Brain microvascular endothelial cell (primary cell): ENCODE measurements at places on chromosomes 3 and 15.
A peak's percentile ranks its signal among the peaks of the same experiment; 100 is the strongest.

- DNase-seq = no peak
These were observed 72.1 kb upstream of the ACAD9 start for GRCh38 chr3:128807186-128807830.

DNA sequence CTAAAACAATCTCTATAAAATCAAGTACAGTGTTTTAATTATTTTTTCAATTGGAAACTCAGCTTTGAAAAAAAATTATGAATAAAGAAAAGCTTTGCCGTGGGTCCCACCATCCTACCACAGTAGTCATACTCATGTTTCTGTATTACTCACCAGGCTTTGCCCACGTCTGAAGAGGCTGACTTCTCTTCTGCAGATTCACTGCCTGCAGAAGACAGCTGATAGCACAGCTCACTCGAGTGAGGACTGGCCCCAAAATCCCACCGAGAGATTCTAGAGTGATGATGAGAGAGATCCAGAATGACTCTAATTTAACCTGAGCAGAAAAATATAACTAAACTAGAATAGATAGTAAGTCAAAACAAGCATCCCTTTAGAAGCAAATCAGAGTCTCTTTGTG is 11.9 kb downstream of the C2CD4B start:
- DNase-seq = no peak

GRCh38 chr3:171956181-171956683 is 83.1 kb upstream of the FNDC3B start:
- DNase-seq = no peak

DNA sequence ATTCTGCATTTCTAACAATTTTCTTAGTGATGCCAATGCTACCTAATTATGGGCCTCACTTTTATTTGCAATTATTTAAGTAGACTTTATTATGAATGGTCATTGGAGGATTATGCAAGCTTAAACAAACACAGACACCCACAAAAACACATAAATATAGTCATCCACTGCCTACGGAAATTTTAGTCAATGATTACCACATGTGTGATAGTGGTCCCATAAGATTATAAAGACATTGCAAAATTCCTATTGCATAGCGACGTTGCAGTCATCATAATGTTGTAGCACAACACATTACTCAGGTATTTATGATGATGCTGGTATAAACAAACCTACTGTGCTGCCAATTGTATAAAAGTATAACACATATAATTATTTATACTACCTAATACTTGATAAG is 247.8 kb upstream of the ALCAM start:
- peak; percentile 12 for DNase-seq

DNA sequence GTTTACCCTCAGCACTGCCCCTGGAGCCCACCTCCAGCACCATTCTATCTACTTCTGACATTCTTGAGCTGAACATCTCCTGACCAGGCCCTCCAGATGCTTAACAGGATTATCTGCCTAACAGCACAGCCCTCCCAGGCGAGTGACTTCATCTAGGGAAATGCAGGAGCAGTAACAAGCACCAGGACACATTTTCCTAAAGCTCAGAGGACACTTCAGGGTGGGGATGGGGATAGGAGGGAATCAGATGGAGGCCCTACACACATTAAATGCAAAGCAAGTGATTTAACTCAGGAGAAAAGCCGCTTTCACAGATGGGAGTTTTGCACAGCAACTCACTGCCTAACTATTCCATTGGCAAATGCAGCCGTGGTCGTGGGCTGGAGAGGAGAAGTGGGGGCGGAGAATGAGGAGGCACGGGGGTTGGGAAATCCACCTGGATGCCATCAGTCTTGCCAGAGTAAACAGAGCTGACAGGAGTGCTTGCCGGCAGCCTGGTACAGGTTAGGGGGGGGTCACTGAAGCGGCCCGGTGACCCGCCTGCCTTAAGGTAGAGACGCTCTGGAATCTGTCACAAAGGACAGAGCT is 21.3 kb upstream of the BNC1 start:
- DNase-seq = no peak

DNA sequence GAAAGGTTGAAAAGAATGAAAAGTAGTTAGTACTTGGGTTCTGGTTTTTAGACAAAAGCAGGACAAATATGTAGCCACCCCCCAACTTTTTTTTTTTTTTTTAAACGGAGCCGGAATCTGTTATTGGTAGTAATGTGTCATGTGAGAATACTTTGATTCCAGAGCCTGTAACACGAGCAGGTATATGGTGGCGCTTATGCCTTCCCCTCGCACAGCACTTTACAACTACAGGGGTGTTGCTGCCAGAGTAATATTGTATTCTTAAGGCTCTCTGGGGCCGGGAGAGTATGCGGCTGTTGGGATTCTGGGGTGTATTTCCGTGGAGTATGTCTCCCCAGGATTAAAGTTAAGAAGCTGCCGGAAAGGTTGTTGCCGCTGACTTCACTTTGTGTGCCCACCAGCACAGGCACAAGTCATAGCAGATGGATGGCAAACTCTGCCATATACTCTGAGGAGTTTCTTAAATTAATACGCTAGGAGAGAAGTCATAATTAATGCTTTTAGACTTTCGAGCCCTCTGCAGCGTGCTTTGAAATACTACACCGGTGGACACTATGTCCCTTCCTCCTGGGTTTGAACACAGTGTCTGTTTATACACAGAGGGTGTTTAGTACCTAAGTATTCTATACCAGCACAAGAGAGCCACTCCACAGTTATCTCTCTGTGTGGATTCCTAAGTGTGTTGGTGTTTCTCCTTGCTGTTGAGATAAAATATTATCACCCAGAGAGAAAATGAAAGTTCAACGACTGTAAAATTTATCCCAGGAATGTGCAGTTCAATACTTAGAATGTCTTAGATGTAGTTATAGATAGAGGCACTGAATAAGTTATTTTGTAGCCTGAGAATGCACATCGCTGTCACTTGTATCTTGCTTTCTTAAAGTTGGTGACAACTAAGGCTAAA is 1.4 kb downstream of the MBNL1 start:
- DNase-seq = peak; percentile 51

GRCh38 chr3:108122276-108122675 is 31.4 kb upstream of the CD47 start:
- no peak for DNase-seq

- peak; percentile 47 for DNase-seq
These were observed 6.9 kb upstream of the RPL35A start for GRCh38 chr3:197942956-197943556.

- no peak for DNase-seq
These were observed 489.9 kb downstream of the SOX2 start for GRCh38 chr3:182201456-182202168.

DNA sequence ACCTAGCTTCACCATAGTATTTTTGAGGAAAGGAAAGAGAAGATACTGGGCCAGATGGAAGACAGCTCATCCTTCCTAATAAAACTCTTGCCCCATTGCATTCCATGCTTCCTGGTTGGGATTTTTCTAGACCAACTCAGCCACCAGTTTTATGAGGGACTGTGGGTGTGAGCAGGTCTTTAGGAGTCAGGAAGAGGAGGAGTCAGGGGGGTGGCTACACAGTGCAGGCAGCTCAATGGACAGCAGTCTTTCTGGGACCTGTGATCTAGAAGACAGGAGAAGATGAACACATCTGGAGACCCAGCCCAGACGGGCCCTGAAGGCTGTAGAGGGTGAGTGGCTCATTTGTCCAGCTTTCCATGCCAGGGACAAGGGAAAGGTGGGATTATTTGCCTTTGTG is at the start of gene NOX5:
Gene NOX5, plus strand, starts transcription at position 242 of the 400 bp plus-strand sequence. Its CDS starts 41 bp downstream, at position 283.
- no peak for DNase-seq

GRCh38 chr15:68795298-68795848 is 25.3 kb downstream of the ANP32A start:
- DNase-seq = peak; percentile 82

DNA sequence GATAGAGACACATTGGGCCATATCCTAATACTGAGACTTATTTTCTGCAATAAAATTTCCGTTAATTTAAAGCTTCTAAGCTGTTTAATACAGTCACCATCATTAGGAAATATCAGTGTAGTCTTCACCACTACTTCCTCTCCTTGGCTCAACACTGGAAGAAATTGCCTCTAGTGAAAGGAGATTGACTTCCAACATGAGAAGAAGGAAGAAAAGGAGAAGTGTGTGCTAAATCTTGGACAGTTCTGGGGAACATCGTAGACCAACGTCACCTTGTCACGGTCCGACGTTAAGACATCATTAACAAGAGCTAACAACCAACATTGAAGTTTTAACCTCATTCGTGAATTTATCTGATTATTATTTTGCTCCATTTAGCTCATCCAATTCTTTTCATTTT is 987.0 kb upstream of the CFAP20DC start:
- no peak for DNase-seq

DNA sequence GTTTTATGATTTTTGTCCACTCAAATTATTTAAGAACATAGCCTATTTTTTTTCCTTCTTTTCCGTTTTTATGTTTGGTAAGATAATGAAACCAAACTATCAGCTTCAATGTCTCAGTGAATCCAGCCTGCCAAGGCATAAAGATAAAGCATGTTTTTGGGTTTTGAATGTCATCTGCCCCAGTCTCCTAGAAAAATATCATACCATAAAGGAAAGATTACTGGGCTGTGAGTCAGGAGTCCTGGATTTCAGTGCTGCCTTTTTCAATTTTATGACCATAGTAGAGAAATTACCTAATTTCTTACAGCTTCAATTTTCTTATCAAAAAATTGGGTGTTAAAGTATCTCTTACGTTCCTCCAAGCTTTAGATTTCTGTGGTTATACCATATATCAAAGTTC is 87.5 kb downstream of the GAP43 start:
- DNase-seq = peak; percentile 32

- DNase-seq = peak; percentile 70
These were observed 6.7 kb downstream of the EPHA3 start for GRCh38 chr3:89113893-89114840.

DNA sequence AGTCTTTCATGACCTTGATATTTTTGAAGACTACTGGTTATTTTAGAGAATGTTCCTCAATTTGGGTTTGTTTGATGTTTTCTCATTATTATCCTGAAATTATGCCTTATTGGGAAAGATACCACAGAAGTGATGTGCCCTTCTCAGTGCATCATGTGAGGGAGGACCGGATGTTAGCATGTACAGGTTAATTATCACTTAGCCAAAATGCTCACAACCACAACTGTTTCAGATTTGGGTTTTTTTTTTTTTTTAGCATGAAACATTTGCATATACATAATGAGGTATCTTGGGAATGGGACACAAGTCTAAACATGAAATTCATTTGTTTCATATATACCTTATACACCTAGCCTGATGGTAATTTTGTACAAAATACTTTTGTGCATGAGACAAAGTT is 59.8 kb downstream of the PIK3R4 start:
- no peak for DNase-seq

DNA sequence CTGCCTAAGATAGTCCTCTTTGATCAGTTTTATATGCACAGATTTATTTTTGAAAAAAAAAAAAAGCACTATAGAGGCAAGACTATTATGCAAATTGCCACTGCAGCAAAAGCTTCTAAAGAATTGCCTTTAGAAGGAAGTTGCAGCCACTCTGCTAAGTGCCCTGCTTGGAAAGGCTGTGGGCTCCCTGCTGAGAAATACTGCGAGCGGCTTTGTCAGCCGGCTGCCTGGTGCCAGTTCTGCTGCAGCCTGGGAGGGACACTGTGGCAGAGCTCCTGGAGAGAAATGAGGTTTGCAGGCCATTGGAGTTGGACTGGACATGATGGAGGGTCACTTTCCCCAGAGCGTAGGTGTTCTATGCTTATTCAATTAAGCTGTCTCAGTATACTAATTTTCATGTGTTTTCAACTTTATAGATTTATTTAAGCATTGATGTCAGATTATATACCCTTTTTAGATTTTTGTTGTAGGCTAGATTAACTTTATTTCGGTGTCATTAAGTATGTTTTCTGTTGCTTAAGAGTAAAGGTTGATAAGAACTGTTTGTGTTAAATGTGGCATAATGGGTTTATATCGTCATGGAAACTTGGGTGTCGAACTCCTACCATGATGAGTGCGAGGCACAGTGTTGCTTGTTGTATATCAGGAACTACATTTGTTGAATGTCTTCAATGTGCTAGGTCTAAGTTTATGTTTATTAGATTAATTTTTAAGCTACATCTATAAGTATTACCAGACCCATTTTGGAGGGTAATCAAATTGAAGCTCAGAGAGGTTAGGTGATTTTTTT is 6.6 kb downstream of the MAP2K5 start:
- DNase-seq = peak; percentile 22

- DNase-seq = no peak
These were observed 8.3 kb downstream of the ITGA11 start for GRCh38 chr15:68423359-68424296.
